ENCODE measurements at places on chromosomes 2 and 18.

DNA sequence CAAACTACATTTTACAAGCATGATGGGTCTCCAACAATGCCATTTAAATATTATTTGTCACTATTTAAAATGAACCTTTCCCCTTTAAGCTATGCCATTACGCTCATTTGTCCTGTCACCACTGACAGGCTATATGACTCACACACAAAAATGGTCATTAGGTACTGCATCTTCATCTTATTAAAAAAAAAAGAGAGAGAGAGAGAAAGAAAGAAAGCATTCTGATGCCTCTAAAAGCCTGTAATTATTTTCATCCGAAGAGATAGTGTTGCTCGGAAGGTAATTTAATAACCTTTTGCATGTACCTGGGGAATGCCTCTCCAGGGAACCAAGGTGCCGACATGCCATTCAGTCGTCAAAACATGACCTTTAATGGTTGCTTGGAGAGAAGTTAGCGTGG is 226.7 kb downstream of the ARHGAP15 start:
- no peak for DNase-seq

DNA sequence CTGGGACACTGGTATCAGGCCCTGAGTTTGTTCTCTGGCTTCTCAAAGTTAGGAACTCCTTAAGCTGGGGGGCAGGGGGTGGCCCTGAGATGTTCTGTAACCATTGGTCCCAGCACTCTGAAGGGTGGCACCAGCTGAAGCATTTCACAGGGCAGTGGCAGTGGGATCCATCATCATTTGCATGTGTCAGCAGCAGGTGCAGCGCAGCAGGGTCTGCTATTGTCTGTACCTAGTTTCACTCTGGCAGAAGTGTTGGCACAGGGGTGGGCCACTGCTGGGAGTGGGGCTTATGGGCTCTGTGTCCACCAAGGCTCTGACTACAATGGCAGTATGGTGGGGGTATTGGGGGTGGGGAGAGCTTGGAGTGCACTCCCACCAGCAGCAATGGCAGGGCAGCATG is 460.4 kb upstream of the ZNF804A start:
- no peak for DNase-seq

- DNase-seq = no peak
Measured at GRCh38 chr2:145169285-145169684, 649.4 kb upstream of the ZEB2 start.

GRCh38 chr2:88691339-88692183 is at the start of gene RPIA:
RPIA (plus strand) TSS chr2:88691673; CDS start chr2:88691699, 26 bp downstream.
- peak; percentile 99 for DNase-seq

GRCh38 chr2:181393472-181393871 is 63.7 kb upstream of the ITGA4 start:
- DNase-seq = peak; percentile 51

DNA sequence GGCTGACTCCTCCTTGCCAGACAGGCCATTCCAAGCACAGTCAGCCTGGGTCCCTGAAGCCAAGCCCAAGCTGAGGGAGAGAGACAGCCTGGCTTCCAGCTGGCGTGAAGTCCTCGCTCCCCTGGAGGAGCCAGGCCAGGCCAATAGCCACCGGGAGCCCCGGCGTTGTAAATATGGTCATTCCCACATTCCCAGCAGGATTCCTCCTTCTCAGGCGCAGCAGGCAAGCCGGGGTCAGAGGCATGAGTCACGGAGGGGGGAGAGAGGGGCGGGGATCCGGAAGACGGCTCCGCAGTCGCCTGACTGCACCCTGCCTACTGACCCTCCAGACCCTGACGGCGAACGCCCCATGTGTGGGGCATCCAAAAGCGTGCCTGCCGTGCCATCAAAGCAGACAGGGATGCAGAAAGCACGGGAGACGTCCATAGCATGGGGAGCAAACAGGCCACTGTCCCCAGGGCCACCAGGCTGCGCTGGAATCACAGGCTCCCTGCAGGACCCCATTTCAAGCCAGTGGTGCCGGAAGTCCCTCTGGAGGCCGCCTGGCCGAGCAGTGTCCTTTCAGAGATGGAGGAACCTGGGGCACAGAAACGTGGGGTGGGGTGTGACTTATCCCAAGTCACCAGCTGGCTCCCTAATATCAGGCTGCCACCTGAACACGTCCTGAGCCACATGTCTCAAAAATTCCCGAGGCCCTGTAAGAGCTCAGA is 48.2 kb downstream of the TWIST2 start:
- no peak for DNase-seq

DNA sequence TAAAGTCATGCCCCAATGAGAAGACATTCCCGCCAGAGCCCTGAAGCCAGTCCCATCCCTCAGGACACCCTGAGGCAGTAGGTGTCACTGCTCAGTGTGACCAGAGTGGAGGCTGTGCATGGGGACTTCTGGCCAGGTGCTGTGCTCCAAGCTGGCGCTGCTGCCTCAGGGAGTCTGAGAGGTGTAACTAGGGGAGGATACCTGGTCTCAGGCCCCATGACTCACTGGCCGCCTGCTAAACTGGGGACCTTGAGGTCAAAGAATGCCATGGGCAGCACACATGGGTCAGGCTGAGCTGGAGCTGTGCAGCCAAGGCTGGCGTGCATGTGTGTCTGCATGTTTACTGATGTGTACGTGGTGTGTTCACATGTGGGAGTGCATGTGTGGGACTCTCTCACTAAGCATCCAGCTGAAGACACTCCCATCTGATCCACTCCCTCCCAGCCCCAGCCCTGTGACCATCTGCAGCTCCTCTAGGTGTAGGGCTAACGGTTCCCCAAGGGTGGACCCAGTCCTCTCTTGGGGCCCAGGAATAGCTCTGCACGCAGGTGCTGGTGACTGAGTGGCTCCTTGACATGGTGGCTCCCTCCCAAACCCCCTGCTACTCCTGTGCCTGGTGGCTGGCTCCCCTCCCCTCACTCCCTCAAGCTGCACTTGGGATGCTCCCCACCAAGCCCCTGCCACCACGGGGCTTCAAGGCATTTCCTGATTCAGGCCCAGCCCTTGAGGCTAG is 16.5 kb downstream of the HS6ST1 start:
- DNase-seq = no peak

DNA sequence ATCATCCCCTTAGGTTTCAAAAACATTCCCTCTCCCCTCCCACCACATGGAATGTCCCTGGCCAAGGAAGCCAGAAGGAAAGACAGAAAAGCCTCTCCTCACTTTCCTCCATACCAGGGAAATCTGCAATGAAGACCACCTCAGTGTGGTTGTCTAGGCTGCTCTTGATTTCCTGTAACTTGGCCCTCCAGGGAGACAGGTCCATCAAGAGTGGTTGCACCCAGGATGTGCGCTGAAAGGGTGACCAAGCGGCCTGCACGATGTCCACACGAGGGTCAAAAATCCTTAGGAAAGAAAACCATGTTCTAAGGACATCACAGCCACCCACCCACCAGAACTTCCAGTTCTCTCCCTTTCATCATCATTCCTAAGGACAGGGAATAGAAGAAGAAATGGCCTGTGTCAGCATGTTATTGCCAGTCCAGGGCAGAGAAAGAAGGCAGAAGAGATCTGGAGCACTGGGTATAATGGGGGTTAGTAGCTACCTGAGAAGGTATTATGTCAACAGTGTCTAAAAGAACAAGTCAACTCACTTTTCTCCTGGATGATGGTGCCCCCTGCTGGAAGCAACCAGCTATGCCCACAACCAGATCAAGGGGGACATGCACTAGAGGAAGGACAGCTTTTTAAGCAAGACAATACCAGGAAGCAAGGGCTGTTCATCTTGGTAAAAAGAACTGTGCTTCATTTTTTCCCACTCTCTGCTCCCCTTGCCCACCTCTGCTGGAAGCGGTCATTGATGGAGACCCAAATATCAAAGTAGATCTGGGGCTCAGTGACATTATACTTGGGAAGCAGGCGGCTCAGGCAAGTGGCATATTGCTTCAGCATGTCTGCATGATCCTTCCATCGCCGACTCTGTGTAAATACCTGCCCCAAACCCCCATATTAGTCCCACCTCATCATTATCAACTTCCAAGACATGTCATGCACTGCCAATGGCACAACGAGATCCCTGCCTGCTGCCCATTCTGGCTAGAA is 9.3 kb downstream of the GGCX start:
- DNase-seq = peak; percentile 93

- DNase-seq = no peak
Measured at GRCh38 chr18:49784427-49785185, 28.7 kb downstream of the ACAA2 start.
